ENCODE measurements at places on chromosomes 5 and 9.

GRCh38 chr9:108356806-108357205 lies 499.0 kb downstream of the ACTL7B start:
- no peak for DNase-seq

GRCh38 chr5:79640571-79641055 lies 28.4 kb downstream of the TENT2 start:
- no peak for DNase-seq

DNA sequence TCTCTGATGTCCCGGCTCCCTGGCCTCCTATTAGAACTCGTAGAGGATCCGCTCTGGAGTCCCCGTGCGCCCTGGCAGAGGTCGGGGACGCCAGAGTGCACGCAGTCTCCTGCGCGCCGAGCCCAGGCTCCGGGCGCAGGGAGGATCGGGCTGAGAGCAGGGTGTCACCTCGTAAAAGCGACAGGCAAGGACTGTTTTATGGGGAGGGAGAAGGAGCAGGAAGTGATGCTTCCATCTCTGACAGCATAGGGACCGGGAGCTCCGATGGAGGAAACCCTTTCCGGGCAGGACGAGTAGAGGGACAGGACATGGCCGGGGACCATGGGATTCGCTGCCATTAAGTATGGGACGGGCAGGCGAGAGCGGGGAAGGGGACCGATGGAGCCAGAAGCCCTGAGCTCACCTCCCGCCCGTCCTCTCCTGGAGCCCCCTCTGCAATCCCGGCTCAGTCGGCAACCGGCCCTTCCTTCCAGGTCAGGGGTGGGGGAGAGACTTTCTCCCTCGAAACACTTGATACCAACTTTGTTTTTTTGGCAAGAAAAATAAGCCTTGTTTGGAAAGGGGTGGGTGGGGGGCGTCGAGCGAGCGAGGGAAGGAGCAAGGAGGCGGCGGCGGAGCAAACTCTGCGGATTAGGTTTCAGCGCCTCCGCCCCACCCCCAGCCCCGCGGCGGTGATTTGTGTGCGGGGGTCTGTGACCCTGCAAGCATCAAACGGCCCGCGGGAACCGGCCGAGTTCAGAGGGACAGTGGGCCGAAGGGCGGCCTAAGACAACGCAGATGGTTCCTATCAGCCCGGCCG lies 12.6 kb downstream of the LMX1B start:
- no peak for DNase-seq

DNA sequence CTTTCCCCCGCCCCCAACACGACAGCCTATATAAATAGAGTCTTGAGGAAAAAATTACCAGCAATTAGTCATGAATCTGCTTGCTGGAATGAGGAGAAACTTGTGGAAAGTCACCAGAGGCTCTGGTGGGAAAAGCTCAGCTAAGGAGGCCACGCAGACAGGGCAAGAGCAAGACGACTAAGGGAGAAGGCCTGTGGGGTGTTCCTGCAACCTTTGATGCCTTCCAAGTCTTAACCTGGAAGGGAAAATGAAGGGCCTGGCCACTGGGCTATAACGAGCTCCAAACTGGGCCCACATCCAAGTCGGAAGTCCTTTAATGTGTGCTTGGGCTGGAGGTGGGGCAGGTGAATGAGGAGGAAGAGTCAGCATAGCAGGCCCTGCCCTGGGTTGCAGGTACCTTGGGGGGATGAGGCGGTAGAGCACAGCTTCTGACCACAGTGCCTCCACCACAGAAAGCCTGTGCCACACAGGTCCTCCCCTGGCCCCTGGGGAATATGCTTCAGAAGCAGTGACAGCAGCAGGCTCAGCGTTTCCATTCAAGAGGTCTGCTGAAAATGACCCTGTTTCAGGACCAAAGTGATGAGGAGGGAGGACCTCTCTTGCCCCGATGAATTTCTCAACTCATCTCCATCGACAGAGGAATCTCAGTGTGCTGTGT lies 92.8 kb upstream of the LRRTM2 start:
- no peak for DNase-seq

GRCh38 chr5:174937201-174938123 lies 213.1 kb downstream of the MSX2 start:
- peak; percentile 6 for DNase-seq

GRCh38 chr9:127722055-127722745 lies 6.3 kb downstream of the TTC16 start:
- DNase-seq: no peak

GRCh38 chr9:124781967-124782660 lies 5.2 kb downstream of the OLFML2A start:
- DNase-seq: no peak

All from putamen (tissue), 1 donor.